ENCODE measurements at places on chromosomes 6 and 20. TPM values are rescaled to one million over a fixed set of nuclear protein-coding genes. Genes with fewer than 3 reads are reported as not detected.

GRCh38 chr6:98241630-98242029 lies 592.7 kb upstream of the POU3F2 start:
- no peak for DNase-seq

DNA sequence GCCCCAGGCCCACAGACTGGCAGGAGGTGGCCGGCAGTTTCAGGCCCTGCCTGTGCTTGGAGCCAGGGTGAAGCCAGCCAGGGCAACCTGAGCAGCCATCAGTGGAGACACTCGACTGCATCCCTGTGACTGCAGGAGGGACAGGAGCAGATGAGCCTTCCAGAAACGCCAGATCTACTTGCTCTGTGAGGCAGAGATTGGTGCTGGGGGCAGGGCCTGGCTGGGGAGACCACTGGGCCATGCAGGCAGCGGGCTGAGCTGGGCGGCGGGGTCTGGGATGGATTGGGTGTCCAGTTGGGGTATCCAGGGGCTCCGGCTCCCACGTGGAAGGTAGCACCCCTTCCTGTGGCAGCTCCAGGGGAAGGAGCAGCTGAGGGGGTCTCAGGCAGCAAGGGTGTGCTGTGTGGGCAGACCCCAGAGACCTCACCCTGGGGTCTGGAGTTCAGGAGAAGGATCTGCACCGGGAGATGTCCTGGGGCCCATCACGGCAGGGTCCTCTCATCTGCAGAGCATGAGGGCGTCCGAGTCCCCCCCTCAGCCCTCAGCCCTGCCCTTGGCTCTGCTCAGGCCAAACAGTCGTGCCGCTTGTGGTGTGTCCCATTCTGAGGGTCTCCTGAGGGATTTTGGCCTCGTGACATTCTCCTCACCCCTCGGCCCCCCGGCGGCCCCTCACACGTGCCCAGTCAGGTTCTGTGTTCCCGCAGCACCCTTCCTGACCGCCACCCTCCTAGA lies 334.9 kb downstream of the TAF4 start:
- no peak for DNase-seq

- DNase-seq = no peak
Observed at GRCh38 chr6:88358846-88359245, 192.7 kb upstream of the CNR1 start.

- DNase-seq = no peak
Observed at GRCh38 chr6:89118931-89119330, 1.1 kb upstream of the SRSF12 start.

SHLD1 gene
- 2.6 TPM for total RNA-seq

- DNase-seq = no peak
Observed at GRCh38 chr6:48150701-48151100, 39.7 kb upstream of the PTCHD4 start.

DNA sequence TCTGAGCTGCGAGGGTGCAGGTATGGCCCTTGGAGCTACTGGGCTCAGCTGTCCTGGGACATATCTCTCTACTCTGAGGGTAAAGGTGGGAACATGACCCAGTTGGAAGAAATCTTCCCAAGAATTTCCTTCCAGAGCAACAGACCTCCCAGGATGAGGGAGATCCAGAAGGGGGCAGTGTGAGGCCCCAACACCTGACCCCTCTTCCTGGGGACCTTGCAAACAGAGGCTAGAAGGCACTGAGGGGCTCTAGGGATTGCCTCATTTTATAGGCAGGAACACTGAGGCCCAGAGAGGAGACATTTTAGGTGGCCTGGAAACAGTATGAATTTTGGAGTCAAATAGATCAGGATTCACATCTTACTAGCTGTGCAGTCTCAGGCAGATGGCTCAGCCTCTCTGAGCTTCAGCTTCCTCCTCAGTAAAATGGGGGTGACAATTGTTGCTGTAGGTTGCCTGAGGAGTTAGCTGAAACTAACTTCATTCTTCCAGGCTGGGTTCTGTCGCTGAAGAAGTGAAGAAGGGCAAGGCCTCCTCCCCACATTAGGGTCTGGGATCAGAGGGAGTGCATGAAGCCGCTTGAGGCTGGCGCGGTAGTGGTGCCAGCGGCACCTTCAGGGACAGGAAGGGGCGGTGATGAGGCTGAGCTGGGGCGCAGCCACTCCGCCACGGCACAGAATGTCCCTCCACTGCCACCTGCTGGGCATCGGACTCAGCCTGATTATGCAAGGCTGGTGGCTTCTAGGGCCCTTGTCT lies 11.4 kb downstream of the KCNK17 start:
- DNase-seq = peak; percentile 81

RFX6 gene
- not detected for total RNA-seq

SMLR1 gene
- not detected for total RNA-seq
